ENCODE measurements at places on chromosomes 13 and 19. TPM values are rescaled to one million over a fixed set of nuclear protein-coding genes. Genes with fewer than 3 reads are reported as not detected.

GRCh38 chr13:102311901-102312300 lies 89.9 kb downstream of the FGF14 start:
- no peak for DNase-seq

DNA sequence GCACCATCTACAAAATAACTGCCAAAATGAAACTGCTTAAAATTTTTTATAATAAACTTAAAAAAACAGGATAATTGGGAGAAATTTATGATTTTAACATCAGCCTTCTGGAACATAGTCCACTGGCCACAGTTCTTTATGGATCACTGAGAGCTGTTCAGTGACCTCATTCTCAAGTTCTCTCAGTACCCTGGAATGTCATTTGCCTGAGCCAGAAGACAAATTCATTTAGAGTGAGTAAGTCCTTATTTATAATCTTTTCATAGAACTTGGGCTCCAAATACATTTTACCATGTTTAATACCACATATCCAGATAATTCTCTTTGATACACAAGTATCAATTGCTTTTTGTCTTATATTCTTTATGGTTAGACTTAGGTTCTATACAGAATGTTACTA lies 87.6 kb downstream of the CAB39L start:
- no peak for DNase-seq

DNA sequence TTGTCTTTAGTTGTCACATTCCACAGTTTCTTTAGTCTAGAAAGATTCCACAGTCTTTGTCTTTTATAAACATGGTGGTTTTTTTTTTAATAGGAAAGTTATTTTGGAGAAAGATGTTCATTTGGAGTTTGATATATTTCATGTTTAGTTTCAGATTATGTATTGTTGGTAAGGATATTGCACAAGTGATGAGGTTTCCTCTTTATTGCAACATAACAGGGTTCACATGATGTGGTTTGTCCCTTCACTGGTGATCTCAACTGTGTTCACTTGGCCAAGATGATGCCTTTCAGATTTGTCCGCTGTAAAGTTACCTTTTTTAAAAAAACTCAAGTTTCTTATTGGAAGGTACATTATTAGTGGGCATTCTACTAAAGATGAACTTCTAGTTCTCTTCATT lies 3.2 kb downstream of the ZNF230 start:
- no peak for DNase-seq

- DNase-seq, result no peak
Measured at GRCh38 chr13:31663880-31664585, 75.3 kb upstream of the RXFP2 start.

- DNase-seq, result no peak
Measured at GRCh38 chr13:74338341-74338740, 204.1 kb upstream of the KLF12 start.

DNA sequence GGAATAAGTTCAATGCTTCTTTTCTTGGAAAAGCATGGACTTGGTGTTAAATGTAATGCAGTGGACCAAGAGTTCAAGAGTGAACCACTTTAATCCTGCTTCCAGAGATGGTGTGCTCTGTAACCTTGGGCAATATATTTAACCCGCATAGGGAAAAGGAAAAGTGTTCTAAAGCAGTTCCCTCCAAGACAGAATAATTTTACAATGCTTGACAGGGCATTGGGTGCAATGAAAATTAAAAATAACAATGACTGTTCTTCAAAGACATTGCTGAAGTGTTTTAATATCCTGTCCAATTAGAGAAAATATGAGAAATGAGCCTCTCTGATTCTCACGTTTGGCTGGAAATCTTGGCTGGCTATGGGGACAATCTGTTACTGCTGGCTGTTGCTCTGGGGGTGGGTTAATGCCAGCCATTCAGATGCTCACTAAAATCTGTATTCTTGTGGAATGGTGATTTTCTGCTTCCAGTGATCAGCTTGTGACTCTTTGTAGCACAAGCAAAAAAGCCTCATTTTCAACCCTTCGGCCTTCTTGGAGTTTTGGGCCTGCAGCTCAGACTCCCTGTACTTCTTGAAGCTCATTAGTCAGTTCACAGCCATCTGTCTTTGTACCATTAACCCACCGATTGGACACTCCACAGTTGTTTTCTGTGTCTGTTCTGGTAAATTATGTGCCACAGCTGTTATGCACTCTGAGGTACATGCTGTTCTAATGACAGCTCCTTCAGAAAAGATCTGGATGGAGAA lies 310.6 kb downstream of the LMO7 start:
- no peak for DNase-seq

GRCh38 chr19:49233163-49233562 lies 75.6 kb downstream of the TRPM4 start:
- no peak for DNase-seq

GRCh38 chr19:48292798-48293197 lies 22.9 kb downstream of the ZNF114 start:
- DNase-seq, result no peak

DNA sequence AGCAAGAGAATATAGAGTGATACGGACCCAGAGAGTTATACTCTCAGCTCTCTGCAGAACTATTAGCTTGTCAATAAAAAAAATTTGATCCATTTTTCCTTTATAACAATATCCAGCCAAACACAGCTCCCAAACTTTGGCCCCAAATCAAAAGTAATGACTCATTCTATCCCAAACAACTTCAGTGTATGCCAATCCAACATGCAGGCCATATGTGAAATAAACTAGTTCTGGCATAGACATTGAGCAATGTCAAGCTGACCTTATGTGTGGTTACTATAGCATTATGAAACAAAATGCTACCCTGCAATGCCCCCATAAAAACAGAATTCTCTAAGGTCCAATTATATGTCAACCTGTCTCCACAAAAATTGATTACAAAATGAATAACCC lies 209.5 kb downstream of the DNAJC15 start:
- DNase-seq, result no peak

GRCh38 chr19:17706750-17707181 lies 12.5 kb upstream of the MAP1S start:
- no peak for DNase-seq

GRCh38 chr13:101058841-101059240 lies 357.5 kb downstream of the NALCN start:
- DNase-seq, result no peak

- no peak for DNase-seq
Measured at GRCh38 chr19:12939975-12940423, 1.6 kb downstream of the CALR start.

- peak; percentile 54 for DNase-seq
Measured at GRCh38 chr19:47110521-47111005, 3.0 kb downstream of the ZC3H4 start.

DNA sequence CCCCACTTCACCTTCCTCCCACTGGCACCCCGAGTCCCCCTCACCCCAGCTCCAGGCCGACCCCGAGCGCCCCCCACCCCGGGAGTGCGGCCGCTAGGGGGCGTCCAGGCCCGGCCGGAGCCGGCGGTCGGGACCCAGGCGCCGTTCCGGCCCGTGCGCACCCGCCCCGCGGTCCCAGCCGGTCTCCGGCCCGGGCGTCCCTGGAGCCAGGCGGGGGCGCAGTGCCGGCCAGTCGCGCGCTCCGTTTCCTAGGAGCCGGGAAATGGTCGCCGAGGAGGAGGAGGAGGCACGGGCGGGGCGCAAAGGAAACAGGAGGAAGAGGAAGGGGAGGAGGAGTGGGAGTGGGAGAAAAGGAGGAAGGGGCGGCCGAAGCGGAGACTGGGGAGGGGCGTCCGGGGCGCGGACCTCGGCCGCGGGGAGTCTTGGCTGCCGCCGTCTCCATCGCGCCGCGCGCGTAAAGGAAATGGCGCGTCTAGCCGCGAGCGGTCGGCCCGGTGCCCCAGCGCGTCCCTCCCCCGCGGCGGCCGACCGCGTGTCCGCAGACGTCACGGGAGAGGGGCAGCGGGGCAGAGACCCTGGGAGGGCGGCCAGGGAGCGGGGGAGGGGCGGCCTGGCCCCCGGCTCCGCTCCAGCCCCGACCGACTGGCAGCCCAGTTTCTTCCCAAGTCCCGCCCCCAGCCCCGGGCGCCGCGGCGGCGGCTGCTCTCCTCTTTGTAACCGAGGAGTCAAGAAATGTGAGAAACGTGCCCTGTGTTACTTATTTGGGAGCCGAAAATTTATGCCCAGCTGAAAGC lies 1.1 kb upstream of the KCTD15 start:
- peak; percentile 69 for DNase-seq

DNA sequence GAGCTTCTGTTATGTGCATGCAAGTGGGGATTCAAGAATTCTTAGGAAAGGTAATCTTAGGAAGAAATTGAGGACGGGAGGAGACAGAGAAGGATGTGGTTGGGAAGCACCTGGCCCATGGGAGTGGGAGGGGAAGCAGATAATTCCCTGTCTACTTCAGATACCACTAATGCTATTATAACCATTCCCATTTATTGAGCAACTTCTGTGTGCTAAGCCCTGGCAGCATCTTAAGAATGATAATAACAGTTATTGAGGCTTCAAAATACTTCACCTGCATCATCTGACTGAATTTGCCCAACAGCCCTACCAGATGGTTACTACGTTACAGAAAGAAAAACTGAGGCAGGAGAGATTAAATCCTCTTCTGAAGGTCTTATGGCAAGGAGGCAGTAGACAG lies 1.4 kb downstream of the EPS8L1 start:
- DNase-seq, result no peak

DNA sequence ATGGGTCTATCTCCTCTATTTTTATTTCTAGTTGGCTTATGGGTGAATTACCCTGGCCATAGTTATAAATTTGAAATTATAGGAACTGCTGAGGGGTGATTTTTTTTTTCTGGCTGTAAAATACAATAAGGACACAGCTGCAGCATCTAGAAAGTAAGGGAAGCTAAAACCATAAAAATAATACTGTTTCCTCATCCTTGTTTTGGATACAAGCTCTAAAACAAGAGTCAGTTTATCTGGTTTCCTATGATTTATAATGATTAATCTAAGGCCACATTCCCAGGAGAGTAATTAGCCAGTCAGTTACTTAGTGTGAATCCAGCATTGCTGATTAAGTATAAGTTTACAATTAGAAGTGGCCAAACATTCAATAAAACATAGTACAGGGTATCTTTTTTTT lies 219.1 kb upstream of the NBEA start:
- no peak for DNase-seq

DNA sequence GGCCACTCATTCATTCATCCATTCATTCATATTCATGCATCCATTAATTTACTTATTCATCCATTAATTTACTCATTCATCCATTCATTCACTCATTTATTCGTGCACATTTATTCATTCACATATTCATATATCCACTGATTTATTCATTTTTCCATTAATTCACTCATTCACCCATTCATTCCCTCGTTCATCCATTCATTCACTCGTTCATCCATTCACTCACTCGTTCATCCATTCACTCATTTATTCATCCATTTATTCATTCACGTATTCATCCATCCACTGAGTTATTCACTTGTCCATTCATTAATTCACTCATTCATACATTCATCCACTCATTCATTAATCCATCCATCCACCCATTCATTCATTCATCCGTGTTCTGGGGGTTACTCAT lies 35.8 kb upstream of the OLFM2 start:
- no peak for DNase-seq

GRCh38 chr13:36910545-36910944 lies 9.5 kb downstream of the SMAD9 start:
- DNase-seq, result no peak

DNA sequence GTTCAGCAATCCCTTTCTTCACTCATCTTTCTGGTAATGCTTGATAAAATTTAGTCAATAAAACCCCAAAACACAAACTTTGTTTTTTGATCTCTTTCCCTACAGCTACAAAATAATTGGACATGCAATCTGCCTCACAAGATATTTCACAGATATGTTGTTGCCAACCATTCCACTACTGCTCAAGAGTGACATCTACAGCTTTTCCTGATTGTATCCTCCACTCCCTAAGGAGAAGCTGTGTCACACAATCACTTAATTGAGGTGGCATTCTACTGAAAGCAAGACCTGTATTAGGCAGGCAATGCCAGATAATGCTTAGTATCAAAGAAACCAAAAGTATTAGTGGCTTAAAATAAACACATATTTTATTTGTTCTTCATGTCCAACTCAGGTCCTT lies 1646.2 kb upstream of the SPRY2 start:
- DNase-seq, result no peak

GRCh38 chr19:12967907-12968306 lies 1.5 kb upstream of the DAND5 start:
- DNase-seq, result no peak

- DNase-seq, result no peak
Measured at GRCh38 chr19:45473682-45474605, 6.1 kb downstream of the FOSB start.

GRCh38 chr13:66958611-66959010 lies 271.5 kb downstream of the PCDH9 start:
- DNase-seq, result no peak

- DNase-seq, result no peak
Measured at GRCh38 chr19:902446-903226, 9.4 kb downstream of the RNU6-9 start.

DNA sequence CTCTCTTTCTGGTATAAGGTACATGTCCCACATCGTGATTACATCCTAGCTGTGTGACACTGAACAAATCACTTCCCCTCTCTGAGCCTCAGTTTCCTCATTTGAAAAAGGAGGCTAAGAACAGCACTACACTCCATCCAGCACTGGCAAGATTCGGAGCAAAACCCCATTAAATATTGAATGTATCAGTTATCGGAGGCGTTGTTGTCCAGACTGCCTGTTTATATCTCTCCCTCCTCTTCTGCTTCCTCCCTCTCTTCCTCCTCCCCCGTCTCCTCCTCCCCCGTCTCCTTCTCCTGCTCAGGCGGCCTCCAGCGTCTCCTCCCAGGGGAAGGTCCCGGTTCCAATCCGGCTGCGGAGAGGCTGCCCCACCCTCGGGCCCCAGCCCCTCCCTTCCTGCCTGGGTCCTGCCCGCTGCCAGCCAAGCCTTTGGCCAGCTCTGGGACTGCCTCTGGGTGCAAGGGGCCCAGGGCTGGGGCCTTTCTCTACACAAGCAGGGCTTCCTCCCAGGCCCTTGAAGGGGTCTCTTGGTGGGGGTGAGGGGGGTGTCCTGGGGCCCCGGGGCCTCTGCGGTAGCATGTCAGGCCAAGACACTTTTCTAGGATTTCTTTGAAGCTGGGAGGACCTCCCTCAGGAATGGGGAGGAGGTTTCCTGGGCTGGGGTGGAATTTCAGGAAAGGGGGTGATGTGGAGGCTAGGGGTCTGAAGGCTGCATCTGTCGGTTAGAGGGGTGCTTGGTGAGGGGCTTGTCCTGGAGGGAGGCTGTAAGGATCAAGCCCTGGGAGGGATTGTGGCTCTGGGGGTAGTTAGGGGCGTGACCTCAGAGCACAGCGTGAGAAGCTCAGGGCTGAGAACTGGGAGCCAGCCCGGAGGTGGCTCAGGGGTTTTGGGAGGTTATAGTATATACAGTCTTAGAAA lies 1.9 kb downstream of the RRAS start:
- DNase-seq, result peak; percentile 90

CYP4F2 gene
- not detected for total RNA-seq

NCR1 gene
- 2.7 TPM for total RNA-seq

IL11 gene
- total RNA-seq, result 0.20 TPM

GJB2 gene
- 1.1 TPM for total RNA-seq

PGLYRP1 gene
- not detected for total RNA-seq

TEX101 gene
- not detected for total RNA-seq

ZNF439 gene
- 6.8 TPM for total RNA-seq

UPF3A gene
- total RNA-seq, result 27.5 TPM

ZNF350 gene
- 12.2 TPM for total RNA-seq

LRRC63 gene
- 1.2 TPM for total RNA-seq

Measured in upper lobe of left lung (tissue), 6 donors.